ENCODE measurements at places on chromosomes 7 and 10.
A peak's percentile ranks its signal among the peaks of the same experiment; 100 is the strongest.

- no peak for DNase-seq
Measured at GRCh38 chr7:138195151-138195571, 118.9 kb downstream of the AKR1D1 start.

GRCh38 chr10:112456533-112456932 lies 9.5 kb downstream of the VTI1A start:
- no peak for DNase-seq

GRCh38 chr10:4725917-4726606 lies 99.9 kb upstream of the AKR1E2 start:
- no peak for DNase-seq

DNA sequence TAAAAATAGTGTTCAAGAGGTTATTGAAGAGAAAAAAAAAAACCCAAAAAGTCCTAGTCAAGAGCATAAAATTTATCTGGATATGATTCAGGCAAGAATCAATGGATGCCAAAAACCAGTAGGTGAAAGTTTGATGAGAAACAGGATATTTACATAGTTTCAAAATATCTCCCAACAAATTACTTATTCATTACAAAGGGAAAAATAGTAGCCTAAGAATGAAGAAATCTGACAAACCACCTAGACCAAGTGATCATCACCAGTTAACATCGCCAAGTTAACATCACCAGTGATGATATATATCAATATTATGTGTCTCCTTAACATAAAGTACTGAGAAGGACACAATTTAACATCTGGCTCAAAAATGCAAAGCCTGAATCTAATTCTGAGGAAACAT lies 85.2 kb downstream of the RNLS start:
- no peak for DNase-seq

- DNase-seq: no peak
Measured at GRCh38 chr7:1559626-1560590, 3.9 kb upstream of the TMEM184A start.

DNA sequence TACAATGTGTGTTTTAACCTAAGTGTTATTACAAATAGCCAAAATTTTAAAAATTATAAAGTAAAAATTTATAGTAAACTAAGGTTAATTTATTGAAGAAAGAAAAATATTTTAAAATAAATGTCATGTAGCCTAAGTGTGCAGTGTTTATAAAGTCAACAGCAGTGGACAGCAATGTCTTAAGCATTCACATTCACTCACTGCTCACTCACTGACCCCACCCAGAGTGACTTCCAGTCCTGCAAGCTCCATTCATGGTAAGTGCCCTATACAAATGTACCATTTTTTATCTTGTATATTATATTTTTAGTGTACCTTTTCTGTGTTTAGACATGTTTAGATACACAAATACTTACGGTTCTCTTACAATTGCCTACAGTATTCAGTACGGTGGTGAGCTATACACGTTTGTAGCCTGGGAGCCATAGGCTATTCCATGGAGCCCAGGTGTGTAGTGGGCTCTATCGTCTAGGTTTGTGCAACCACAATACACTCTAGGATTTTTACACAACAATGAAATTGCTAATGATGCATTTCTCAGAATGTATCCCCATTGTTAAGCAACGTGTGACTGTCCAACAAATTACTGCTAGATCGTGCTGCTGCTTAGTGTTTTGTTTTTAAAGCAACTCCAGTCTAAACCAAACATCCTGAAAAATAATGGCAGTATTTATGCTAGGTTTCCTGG lies 108.9 kb upstream of the NAMPT start:
- DNase-seq: no peak

GRCh38 chr7:194252-195009 lies 2.1 kb downstream of the FAM20C start:
- DNase-seq: no peak

DNA sequence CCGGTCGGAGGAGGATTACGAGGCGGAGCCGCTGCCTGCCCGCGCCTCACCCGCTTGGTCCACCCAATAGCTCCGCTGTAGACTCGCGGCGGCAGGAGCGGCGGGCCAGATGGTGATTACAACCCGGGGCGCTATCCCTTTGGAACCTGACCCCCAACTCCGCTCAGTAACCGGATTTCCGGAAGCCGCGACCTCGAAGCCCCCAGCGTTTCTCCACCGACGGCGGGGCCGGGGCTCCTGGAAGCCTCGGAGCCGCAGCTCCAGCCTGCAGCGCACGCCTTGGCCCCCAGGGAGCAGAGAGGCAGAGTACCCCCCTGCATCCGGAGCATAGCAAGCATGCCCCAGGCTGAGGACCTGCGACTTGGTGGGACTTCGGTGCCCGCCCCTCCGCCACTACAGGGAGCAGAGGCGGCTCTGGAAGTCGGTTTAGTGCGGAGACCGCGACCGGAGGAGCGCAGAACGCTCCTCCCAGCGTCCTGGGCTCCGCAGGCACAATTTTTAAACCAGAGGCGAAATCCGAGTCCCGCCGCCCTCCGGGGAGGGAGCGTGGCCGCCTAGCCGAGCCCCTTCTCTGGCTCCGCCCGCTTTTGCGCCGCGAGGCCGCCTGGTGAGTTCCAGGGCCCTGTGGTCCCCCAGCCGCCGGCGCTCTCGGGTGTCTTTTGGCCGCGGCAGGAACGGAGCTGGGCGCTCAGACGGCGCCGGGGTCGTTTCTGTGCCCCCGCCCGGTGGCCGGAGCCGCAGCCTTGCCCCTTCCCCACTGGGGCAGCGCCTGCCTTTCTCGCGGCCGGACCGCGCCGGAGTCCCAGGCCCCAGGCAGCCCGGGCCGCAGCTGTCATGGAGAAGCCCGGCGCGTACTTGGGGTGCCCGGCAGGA lies 28.2 kb upstream of the BMS1 start:
- DNase-seq: peak; percentile 22

GRCh38 chr10:3631291-3631690 lies 153.7 kb downstream of the KLF6 start:
- no peak for DNase-seq

GRCh38 chr10:66350622-66351399 lies 575.0 kb upstream of the LRRTM3 start:
- DNase-seq: no peak

GRCh38 chr10:79063071-79063491 lies 5.7 kb upstream of the ZMIZ1 start:
- DNase-seq: no peak

GRCh38 chr7:81710751-81711150 lies 59.1 kb downstream of the HGF start:
- no peak for DNase-seq

- no peak for DNase-seq
Measured at GRCh38 chr10:132021504-132022143, 39.9 kb upstream of the BNIP3 start.

DNA sequence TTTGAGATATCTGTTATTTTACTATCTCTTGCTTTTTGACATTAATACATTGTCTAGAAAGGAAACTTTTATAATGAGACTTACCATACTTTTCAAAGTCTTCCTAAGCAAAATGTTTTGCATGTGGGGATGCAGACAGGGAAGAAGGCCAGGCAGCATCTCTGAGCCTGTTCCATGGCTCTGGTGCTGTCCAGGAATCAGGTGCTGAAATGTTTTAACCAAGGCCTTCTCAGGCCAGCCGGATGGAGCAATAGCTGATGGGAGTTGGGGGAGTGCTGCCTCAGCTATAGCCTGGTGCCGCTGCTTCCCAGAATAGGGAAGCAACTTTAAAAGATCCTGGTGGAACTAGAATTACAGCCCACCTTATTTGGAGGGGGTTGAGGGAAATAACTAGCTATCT lies 38.5 kb downstream of the CRTAC1 start:
- DNase-seq: no peak

DNA sequence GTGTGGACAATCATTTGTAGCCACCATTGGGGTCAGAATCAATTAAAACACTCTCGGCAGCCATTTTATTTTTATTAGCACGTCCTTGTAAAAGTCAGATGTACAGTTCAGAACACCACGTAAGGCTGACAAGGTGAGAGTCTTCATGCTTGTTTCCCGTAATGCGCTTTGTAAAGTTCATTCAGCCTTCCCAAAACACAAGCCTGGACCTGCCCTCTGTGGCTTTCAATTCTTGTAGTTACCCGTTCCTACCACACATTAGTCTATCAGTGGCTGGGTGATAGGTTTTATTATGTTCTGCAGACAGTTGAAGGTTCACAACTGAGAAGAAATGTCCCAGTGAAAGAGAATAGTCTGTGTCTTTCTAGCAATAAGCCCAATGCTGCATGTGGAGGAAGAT lies 35.4 kb downstream of the GAD2 start:
- no peak for DNase-seq

DNA sequence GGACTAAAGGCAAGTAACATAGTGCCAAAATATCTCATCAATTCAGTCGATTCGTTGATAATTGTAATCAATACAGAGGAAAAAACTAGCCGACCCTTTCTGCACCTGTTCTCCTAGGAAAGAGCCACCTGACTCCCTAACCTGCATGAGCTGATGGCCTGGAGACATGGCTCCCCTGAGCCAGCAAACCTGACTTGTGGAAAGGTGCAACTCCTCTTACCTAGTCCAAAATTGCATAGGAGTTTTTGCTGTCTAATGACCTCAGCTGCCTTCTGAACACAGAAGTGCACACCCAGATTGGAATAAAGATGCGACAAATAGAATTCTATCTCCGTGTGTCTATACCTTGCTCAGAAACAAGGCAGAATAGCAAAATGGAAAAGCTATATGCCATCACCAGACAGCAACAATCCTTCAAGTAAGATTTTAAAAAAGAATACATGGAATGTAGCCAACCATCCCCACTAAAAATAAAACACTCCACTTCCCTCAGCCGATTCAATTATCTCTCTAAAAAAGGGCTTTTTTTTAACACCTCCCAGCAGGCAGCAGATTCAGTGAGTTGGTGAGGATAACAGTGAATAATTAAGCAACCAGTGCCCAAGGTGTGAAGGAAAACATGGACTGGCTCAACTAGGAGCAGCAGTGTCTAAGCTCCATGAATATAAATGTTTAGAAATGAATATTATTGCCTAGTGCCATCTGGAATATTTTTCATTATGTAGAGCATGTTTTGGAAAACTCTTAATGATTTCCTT lies 26.6 kb upstream of the LMTK2 start:
- DNase-seq: no peak

DNA sequence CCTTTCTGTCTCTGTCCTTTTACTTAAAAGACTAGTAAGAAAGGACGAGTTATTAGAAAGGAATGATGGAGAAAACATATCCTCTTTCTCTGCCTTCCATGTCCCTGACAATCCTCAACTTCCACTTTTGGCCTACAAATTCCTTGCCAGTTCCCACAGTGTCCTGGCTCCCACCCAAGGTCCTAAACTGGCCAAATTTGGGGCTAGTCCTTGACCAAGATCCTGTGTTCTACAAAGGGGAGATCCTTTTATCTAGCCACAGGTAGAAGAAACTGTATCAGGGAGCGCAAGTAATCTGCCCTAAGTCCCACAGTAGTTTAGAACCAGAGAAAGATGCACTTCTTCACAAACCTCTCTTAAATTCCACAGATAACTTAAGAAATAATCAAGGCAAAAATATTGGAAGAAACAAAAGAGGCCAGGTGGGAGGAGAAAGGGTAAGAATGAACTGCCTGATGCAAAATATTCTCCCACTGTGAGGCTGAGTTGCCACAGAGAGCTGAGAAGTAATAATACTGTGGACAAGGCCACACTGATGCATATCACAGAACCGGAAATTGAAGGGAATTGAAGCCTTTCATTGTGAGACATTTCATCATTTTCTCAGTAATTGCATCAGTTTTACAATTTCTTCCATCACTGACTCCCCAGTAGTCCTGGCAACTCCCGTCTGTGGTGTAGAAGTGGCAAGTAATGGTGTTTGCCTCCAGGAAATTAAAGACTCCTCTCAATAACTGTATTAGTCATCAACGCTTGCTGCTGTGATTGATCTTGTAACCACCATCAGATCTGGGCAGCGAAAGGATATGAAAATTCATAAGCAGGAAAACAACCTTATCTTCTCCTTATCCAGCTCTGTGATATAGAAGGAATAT lies 47.2 kb downstream of the DNAJC12 start:
- no peak for DNase-seq

GRCh38 chr10:97770255-97770654 lies 1.5 kb downstream of the SFRP5 start:
- DNase-seq: no peak

GRCh38 chr10:89330537-89331212 lies 2.9 kb downstream of the IFIT3 start:
- no peak for DNase-seq

DNA sequence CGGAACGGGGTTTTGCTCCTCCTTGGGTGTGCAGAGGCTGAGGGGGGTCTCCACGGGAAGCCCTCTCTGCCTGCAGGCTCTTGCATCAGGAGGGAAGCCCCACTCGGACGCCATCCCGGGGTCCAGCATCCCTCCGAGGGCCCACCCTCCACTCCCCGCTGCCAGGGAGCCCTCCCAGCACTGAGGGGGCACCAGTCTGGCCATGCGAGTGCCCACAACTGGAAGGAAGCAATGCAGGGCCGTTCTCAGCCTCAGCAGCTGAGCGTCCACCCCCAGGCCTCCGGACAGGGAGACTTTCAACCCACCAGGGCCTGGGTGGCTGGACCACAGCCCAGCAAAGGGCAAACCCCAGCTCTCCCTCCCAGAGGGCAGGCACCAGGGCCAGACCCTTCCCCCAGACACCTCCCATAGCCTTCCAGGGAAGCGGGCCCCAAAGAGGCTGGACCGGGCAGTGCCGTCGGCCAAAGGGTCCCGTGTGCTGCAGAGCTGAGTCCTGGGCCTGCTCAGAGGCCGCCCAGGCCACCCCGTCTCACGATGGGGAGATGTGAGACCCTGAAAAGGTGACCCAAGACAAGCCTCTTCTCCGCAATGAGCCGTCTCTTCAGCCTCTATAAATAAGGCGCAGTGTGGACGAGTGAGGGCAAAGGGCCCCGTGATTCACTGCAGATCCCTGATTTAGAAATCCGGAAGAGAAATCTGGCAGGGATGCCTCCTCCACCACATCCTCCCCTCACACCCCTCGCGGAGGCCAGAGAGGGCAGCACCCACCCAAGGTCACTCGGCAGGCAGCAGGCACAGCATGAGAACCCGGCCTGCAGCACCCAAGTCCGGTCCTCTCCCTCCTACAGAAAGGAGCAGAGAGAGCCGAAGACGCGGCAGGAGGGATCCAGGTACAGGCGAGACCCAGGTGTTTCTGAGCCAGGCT lies 81.9 kb upstream of the DNAAF5 start:
- DNase-seq: no peak

GRCh38 chr7:84187087-84187805 lies 7.3 kb downstream of the SEMA3A start:
- DNase-seq: no peak

DNA sequence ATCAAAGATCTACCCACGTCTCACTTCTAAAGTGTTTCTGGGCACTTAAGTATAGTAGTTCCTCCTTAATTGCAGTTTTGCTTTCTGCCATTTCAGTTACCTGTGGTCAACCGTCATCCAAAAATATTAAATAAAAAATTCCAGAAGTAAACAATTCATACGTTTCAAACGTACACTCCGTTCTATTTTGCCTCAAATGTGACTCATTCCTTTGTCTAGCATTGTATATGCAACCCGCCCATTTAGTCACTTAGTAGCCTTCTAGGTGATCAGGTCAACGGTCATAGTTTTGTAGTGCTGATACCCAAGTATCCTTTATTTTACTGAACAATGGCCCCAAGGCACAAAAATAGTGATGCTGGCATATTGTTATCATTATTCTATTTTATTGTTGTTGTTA lies 33.8 kb downstream of the HGF start:
- no peak for DNase-seq
